Stimulated activated CD4-positive, alpha-beta T cell treated with anti-CD3 and anti-CD28 coated beads, TNF-alpha, amount 100 ng/mL, for 48 hours (primary cell): ENCODE measurements at places on chromosomes 7 and 10.

DNA sequence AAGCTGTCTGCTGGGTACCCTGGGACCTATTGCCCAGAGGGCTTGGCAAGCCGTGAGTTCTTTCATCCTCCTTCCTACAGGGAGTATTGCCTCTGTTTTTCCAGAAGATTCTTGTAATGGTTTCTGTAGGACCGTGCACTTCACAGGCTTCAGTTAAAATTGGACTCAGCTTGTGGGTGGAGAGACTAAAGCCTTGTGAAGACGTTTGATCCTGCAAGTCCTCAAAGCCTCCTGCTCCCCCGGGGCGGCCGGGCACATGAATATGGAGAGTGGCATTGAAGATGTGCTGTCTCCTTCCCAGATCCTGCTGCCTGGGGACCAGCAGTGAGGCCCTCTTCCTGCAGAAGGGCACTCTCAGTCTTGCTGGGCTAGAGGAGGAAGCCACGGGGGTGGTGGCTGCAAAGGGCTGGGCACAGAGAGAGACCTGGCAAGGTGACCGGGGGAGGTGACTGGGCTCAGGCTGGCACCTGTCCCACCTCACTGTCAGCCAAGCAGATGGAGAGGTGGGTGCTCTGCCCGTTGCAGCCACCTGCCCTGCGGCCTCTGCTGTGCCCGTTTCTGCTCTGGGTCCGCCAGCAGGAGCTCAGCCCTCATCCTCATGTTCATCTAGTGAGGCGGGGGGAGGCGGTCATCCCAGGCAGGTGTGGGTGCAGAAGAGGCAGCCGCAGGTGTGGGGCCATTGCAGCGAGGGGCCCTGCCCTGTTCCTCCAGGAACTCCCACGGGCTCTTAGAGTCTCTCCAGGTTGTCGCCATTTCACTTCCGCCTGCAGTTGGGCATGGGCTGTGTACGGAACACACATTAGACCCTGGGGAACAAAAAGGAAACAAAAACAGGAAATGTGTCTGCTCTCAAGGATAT lies 55.7 kb downstream of the TMEM209 start:
- DNase-seq: no peak

- DNase-seq: no peak
Observed at GRCh38 chr10:77286531-77287508, 350.8 kb downstream of the KCNMA1 start.

DNA sequence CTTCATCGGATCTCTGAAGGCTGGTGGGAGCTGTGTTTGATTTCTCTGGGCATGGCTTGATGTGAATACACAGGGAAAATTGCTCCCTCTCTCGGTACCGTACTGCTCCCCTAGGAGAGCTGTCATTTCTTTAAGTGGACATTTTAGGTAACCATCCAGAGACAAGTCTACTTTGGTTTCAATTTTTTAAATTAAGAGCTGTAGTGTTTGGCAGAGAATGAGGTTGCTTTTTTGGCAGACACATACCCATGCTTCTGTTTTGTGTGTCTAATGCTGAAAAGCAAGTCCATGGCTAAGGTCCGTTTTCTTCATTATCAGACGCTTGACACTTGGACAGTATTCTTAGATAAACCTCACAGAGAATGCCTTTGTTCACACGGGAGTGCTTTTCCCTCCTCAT lies 61.3 kb upstream of the TRIL start:
- no peak for DNase-seq

- no peak for DNase-seq
Observed at GRCh38 chr7:46291601-46292150, 370.6 kb upstream of the IGFBP3 start.

DNA sequence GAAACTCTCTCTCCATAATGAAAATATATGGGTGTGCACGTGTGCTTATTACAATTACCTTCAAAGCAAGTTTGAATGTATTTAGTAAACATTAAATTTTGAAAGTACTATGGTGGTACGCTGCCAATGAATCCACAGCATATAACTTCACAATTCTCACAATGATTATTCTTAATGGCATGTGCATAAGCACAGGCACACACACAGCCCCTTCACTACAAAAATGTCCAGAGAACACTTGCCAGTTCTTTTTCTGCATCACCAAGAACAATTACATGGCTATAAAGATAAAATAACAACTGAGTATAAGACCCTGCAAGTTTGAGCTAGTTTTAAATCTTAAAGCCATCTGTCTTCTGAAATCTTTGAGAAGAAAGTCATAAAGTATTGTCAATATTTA lies 22.2 kb downstream of the SGCE start:
- DNase-seq: no peak

DNA sequence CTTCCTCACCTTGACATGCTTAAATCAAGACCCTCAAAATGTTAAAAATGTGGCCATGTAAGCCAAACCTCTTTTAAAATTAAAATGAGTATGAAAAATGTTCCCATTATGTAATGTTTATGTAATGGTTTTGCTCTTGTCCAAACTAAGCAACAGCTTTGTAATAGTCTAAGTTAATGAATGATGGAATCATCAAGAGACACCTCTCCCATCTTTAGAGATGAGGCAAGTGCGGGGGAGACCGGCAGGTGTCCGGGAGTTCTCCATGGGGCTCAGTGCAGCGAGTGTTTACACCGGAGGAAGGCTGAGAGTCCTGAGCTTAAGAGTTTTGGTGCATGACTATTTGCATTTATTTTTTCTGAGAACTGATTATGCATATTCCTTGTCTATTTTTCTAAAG lies 384.9 kb upstream of the RNF32 start:
- no peak for DNase-seq

DNA sequence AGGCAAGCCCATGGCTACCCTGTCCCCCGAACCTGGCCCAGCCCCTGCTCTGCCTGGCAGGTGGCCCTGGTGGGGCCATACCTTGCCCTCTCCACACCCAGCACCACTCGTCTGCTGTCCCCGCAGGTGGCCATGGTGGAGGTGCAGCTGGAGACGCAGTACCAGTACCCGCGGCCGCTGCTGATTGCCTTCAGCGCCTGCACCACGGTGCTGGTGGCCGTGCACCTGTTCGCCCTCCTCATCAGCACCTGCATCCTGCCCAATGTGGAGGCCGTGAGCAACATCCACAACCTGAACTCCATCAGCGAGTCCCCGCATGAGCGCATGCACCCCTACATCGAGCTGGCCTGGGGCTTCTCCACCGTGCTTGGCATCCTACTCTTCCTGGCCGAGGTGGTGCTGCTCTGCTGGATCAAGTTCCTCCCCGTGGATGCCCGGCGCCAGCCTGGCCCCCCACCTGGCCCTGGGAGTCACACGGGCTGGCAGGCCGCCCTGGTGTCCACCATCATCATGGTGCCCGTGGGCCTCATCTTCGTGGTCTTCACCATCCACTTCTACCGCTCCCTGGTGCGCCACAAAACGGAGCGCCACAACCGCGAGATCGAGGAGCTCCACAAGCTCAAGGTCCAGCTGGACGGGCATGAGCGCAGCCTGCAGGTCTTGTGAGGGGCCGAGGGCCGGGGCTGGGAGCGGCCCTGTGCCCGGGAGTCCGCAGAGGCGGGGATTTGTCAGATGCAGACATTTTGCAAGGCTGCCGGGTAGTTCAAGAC lies 13.2 kb downstream of the ORAI2 start:
- no peak for DNase-seq
